OCI-M1 (cell line): ENCODE measurements at places on chromosomes 7 and 10.

DNA sequence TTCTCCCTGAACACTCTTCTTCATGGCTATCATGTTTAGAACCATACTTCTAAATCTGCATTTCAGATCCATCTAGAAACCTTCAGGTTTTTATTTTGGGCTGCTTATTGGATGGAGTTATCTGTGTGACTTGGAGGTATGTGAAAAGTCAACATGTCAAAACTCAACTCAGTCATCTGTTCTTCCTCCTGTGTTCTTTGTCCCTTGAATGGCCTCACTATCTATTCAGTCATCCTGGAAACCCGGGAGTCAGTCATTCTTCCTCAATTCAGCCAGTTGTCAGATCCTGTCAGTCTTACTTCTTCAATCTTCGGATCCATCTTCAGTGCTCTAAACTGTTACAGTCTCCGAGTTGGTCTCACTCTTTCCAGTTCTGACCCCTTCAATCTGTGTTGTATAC lies 52.2 kb downstream of the VKORC1L1 start:
- DNase-seq, result peak; percentile 56

- DNase-seq, result no peak
Measured at GRCh38 chr10:44024356-44025116, 360.4 kb downstream of the CXCL12 start.

DNA sequence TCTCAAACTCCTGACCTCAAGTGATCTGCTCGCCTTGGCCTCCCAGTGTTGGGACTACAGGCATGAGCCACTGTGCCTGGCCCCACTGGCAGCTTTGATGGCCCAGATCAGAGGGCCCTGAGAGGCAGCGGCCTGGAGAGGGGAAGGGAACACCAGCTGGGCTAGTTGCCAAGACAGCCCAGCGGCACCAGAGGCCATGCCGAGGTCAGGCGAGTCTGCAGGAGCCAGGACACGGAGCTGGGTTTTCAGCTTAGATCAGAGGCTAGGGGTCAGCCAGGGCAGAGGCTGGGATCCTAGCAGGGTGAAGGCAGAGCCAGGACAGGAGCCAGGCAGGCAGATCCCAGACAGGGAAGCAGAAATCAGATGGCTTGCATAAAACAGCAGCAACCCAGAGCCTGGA lies 92.9 kb downstream of the MYL10 start:
- no peak for DNase-seq

GRCh38 chr10:77310288-77310840 lies 327.2 kb downstream of the KCNMA1 start:
- no peak for DNase-seq

GRCh38 chr7:101589052-101589451 lies 40.0 kb downstream of the MYL10 start:
- DNase-seq, result no peak

DNA sequence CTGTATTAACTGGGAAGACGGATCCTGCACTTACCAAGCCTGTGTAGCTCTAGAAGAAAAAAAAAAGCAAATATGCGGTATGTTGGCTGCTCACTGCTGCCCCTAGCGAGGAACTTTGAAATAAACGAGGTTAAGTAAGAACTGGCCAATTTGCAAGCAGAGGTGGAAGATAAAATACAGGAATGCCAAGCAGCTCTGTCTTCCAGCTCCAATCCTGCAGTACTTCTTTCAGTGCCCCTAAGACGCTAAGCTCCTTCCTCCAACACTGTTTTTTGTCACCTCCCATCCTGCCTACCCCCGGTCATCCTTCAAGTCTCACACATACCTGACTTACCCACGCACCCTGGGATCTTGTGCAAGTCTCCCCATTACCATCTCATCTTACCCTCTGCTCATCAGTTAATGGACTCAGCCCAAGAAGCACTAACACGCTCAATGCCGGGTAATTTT lies 809 bp downstream of the C10orf143 start:
- peak; percentile 89 for DNase-seq

DNA sequence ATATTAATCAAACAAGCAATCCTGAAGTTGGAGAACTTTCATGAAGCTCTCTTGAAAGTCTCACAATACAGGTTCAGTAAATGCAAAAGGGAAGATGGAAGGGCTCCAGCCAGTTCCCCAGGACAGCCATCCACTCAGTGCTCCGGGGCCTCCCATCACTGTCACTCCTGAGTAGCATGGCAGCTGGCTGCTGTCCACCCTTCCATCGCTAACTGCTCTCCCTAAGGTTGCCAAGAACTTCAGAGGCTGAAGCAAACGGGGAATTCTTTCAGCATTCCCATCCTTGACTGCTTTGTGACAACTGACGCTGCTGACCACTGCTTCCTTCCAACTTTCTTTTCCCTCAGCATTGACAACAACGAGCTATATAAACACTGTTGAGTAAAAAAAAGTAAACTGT lies 69.1 kb downstream of the VPS41 start:
- DNase-seq, result no peak

- DNase-seq, result no peak
Measured at GRCh38 chr7:151900986-151901621, 24.2 kb upstream of the PRKAG2 start.

- no peak for DNase-seq
Measured at GRCh38 chr10:131931981-131932380, 31.2 kb downstream of the PPP2R2D start.

DNA sequence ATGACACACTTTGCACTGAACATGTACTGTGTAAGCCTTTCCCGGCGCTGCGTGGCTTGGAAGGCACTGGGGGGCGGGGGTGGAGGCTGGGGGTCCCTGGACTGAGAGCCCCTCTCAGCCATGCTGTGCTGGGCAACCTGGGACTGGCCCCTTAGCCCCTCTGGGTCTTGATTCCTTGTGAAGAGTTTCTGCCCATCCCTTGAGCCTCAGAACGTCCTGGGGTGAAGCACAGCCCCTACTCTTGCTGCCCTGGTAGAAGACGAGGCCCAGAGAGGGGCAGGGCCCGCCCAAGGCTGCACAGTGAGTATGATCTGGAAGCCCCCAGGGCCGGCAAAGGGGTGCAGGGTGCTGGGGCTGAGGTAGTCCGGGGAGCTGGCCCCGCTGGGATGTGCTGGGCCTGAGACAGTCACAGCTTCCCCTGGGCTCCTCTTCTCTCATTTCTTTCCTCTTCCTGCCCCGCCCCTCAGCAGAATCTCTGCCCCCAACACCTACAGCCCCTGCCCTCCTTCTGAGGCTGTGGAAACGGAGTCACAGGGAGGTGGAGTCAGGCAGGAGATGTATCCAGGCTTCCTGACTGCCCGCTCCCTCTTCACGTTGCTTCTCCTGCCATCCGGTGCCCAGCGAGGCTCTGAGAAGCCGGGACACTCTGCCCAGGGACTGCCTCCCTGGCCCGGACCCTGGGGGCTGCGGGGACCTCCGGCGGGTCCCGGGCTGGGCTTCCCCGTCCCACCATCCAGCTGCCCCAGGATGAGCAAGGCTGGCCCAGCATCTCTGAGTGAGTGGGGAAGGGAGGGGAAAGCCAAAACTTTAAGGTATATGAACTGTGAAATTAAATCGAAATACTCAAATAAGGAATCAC lies 60.5 kb downstream of the UNCX start:
- DNase-seq, result no peak

DNA sequence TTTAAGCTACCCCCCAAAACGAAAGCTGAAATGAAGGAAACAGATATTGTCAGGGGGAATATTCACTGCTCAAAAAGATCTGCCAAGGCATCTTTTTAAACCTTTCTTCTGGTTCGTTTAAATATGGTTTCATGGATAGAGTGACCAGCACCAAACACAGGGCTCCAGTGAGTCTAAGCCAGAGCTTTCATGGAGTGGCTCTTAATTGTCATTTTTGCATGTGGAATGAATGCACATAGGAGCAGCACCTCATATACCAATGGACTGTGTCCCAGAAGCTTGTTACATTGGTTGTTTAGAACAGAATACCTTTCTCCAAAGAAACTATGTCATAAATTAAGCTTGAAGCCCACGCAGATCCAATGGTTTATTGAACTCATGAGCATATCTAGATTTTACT lies 17.3 kb downstream of the MKX start:
- no peak for DNase-seq

DNA sequence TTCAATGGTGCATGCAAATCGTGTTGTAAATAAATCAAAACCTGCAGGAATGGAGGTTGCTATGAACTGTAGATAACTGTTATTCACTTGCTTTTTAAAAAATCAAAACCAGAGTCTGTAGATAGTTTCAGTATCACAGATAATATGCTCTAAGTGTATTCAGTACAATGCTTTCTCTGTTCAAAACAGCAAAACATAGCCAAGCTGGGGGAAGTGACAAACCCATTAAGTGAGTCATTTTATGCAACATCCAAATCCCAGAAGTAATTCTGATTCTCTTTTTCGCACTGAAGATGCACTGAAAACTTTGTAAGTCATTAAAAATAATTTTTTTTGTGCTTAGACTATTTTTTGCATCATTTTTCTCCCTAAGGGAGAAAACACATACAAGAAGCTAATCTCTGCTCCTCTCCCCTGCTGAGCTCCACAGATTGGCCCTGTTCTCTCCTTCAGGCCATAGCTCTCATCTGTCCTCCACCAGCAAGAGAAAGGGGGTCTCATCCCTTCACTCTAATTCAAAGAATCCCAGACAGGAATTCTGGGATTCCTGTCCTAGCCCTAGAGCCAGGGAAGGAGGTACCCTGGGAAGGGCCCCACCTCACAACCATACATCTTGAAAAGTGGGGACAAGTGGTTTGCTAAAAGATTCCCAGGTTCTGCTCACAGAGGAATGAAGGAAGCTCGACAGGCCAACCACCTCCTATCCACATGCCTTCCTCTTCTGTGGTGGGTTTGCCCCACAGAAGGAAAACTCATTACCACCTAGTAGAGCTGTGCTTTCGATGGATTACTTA lies 4.9 kb downstream of the PRTFDC1 start:
- no peak for DNase-seq

DNA sequence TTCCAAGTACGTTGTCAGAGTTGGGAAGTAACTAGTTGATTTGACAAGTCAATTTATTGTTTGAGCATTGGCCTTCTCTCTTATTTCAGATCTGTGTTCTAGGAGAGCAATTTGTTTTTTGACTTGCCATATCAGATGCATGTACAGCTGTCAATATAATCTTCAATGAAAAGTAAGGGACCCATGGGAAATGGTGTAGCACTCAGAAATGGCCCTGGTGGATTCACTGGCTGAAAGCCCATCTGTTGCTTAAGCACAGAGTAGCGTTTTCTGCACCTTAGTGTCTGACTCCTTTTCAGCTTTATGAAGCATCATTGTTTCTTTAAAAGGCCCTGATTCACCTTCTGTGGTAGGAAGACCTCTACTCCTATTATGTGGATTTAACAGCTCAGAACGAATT lies 10.2 kb downstream of the GARS1 start:
- DNase-seq, result no peak

- DNase-seq, result no peak
Measured at GRCh38 chr7:20431146-20431545, 100.4 kb downstream of the ITGB8 start.

- peak; percentile 31 for DNase-seq
Measured at GRCh38 chr7:50679218-50680007, 103.3 kb downstream of the GRB10 start.

DNA sequence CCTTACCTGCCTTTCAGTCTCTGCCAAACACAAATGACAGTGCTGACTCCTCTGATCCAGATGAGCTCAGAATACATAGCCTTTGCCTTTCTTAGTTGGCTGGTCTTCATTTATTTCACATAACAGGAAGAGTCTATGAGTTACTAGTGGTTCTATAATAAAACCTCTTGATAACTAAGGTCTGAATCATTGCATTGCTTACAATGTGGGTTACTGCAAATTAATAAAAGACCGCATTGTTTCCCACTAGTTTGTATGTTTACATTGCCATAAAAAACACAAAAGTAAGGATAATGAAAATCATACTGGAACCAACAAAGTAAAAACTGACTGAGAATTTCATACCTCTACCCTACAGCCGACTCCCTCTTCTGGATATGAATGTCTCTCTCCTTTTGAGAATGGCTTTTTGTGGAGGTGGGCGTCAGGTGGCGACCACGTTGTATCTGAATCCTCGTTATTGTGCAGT lies 62.0 kb upstream of the AKR1E2 start:
- DNase-seq, result no peak

DNA sequence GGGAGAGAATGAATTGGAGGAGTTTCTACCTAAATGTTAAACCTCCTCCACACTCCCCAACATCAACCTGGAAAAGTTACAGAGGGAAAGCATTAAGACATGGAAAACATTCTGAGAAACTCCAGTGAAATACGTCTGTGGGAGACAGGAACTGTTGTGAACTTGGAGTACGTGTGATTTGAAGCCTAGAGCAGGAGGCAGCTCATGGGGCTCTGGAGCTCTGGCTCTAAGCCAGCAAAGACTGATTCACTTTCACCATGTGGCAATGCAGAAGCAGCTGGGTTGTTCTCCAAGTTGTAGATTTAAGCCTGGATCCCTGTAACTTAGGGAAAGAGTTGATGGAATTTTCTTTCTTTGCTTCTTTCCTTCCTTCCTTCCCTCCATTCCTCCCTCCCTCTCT lies 503.2 kb downstream of the NRG3 start:
- DNase-seq, result no peak

GRCh38 chr10:8221451-8221850 lies 167.0 kb downstream of the GATA3 start:
- no peak for DNase-seq

- no peak for DNase-seq
Measured at GRCh38 chr7:159147687-159148086, 3.0 kb upstream of the VIPR2 start.

- no peak for DNase-seq
Measured at GRCh38 chr10:44245601-44245938, 139.3 kb downstream of the CXCL12 start.

GRCh38 chr7:100603726-100604027 lies 1.5 kb downstream of the PCOLCE start:
- peak; percentile 70 for DNase-seq

- no peak for DNase-seq
Measured at GRCh38 chr7:28126410-28127041, 54.1 kb downstream of the JAZF1 start.

- no peak for DNase-seq
Measured at GRCh38 chr7:155192961-155193640, 104.6 kb upstream of the INSIG1 start.

DNA sequence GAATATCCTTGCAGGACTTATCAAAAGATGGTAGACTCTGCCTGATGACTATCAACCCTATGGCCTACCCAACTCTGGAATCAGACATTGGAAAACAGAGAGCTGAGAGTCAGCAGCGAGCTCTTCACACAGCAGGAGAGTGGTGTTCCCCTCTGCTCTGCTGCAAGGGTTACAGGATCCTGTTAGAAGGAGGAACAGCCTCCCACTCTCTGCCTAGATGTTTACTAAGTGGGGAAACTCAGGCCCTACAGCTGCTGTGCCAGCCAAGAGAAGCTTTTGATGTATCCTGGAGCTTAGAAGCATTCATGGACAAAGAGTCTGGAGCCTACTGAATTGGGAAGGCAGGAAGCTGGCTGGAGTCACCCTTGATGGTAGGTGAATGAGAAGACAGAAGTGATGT lies 104.6 kb downstream of the ABLIM1 start:
- DNase-seq, result no peak
